ENCODE measurements at places on chromosomes 16 and 17.
A peak's percentile ranks its signal among the peaks of the same experiment; 100 is the strongest.

DNA sequence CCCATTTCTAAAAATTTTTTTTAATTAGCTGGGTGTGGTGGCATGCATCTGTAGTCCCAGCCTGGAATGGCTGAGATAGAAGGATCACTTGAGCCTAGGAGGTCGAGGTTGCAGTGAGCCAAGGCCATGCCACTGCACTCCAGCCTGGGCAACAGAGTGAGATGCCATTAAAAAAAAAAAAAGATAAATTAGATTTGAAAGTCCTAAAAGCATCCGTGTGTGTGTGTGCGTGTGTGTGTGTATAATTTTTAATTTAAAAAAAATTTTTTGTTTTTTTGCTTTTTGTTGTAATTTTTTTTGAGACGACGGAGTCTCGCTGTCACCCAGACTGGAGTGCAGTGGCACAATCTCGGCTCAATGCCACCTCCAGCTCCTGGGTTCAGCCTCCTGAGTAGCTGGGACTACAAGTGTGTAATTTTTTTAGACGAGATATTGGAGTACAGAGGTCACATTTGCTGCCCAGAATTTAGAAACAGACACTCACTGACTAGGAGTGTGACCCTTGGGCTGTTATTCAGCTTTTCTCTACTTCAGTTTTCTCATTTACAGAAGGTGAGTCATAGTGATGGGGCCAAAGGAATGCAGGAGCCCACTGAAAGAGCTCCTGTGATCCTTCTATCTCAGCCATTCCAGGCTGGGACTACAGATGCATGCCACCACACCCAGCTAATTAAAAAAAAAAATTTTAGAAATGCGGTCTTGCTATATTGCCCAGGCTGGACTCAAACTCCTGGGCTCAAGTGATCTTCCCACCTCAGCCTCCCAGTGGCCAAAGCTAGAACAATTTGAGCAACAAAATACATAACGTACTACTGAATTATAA, 25.5 kb upstream of the TBX4 start:
- no peak for DNase-seq

DNA sequence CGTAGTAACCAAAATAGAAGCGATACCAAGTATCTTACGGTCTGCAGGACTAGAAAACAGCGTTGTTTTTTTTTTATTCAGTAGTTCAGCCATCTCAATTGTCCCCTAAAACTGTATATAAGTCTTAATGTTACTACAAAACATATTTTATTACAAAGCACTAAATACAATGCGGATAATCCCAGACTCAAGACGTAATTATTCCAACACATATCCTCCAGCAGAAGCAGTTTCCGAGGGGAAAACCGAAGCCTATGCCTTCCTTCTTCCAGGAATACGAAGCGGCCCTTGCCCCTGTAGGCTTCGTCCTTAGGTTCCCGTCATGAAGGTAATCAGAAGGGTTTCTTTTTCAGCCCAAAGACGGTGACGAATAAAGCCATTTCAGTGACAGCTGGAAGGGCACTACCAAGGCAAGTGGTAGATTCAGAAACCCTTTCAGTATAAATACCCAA, 2.3 kb downstream of the TMEM107 start:
- no peak for DNase-seq

DNA sequence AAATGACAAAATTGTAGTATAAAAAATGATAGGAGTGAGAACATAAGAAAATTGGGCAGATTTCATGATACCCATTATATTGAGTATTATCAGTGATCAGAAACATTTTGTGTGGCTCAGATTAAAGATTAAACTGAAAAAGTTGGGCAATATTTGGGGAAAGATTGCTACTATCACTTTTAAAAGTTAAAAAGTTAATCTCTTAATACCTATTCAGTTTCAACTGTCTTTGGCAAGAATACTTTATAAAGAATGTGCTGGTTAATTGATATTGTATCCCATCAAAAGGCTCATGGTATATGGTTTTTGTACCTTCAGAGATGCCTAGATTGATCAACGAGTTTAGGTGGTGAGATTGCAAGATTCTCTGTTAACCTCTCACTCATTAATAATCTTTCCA, 55.8 kb downstream of the BPTF start:
- DNase-seq, result no peak

DNA sequence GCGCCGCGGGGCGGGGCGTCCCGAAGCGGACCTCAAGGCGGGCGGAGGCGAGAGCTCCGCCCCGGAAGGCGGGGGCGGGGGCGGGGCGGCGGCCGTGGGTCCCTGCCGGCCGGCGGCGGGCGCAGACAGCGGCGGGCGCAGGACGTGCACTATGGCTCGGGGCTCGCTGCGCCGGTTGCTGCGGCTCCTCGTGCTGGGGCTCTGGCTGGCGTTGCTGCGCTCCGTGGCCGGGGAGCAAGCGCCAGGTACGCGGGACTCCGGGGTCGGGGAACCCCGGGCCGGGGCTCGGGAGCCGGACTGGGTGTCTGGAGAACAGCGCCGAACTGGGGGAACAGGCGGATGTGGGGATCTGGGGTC, at the start of gene TNFRSF12A:
TSS of gene TNFRSF12A (plus strand) at position 122 of the 357 bp plus-strand sequence. CDS start at position 152, 30 bp downstream.
- peak; percentile 95 for DNase-seq

DNA sequence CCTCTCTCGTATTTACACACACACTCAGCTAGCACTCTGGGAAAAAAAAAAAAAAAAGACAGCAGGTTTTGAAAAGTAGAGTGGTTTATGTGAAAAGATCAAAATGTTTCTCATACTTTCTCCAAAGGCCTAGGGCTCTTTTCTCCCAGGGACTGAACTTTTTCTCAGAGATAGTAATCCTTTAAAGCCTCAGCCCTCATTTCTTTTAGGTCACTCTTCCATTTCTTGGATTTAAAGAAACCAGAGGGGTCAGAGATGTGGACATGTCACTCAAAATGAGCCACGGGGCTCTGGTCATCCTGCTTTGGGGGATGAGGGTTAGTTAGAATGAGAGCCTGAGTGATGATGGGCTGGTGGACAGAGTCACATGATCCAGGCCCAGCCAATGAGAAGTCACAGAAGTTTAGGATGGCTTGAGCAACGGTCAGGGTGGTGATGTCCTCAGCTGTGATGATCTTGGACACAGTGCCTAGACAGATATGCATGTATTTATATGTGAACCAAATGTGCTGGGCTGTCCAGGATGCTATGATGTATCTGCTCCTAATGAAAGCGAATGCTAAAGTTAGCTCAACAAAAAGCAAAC, 33.7 kb upstream of the AXIN2 start:
- DNase-seq, result peak; percentile 56

GRCh38 chr16:24208710-24209109, 47.4 kb upstream of the CACNG3 start:
- DNase-seq, result no peak

DNA sequence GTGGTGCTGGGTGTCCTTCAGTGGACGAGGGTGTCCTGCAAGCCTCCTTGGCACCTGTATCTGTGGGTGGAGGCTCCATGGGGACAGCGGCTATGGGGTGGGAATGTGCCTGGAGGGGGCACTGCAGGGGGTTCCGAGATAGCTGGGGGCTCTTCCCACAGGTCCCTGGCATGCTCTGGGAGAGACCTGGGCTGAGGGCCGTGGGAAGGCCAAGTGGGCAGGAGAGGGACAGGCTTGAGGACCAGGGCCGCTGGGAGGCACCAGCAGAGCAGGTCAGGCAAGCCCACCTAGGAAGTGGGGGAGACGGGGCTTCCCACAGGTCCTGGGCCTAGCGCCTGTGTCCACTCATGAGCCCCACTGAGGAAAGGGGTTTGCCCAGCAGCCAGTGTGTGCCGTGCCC, 9.7 kb downstream of the LRRC75A start:
- no peak for DNase-seq

DNA sequence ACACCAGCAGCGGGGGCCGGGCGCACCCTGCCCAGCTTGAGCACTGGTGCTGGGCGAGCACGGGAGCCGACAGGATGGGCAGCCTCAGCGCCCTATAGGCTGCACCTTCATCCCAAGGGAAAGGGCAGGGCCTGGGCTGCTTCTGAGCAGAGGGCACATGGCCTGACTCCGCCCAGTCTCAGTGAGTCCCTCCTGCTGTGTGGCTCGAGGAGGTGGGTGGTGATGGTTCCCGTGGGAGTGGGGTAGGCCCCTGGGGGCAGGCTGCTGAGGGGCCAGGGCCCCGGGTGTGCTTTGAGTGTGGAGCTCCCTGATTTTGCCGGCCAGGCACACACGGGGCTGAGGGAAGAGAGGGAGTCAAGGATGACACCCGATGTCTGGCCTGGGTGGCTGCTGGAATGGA, 37.9 kb downstream of the TSC2 start:
- peak; percentile 22 for DNase-seq

DNA sequence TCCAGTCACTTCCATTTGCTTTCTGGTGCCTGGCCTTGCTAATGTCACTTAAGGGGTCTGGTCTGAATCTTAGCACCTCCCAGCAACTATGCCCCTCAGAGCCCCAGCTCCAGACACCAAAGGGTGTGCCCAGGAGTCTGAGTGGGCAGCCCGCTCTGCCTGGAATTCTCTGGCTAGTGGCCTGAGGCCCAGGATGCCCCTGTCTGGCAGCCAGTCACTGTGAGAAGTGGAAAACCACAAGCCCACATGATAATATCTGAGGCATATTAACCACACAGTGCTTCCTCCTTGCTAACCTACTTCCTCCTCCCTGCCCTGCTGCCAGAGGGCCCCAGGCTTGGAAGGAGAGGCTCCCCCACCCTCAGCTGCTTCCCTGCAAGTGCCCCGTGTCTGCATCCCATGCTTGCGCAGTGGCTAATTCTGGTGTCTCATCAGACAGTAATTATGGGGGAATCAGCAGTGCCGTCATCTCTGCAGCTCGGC, 14.0 kb downstream of the SRCIN1 start:
- DNase-seq, result peak; percentile 36

GRCh38 chr17:64103391-64104364, 26.3 kb downstream of the ERN1 start:
- no peak for DNase-seq

DNA sequence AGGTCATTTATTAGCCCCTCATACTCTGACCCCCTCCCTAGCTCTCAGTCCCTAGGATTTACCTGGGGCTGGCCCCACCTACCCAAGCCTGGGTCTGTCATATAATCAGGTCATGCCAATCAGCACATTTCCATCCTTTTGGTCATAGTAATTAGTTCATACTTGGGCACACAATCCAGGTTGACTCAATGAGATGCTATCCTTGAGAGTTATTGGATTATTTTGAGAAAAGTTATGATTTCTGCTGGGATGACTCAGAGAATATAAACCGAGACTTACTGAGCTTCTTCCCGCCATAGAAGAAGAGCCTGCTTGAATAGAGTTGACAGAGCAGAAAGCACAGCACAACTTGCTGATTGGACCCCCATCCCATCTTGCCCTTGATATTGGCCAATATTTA, 331.5 kb downstream of the CBLN1 start:
- no peak for DNase-seq

DNA sequence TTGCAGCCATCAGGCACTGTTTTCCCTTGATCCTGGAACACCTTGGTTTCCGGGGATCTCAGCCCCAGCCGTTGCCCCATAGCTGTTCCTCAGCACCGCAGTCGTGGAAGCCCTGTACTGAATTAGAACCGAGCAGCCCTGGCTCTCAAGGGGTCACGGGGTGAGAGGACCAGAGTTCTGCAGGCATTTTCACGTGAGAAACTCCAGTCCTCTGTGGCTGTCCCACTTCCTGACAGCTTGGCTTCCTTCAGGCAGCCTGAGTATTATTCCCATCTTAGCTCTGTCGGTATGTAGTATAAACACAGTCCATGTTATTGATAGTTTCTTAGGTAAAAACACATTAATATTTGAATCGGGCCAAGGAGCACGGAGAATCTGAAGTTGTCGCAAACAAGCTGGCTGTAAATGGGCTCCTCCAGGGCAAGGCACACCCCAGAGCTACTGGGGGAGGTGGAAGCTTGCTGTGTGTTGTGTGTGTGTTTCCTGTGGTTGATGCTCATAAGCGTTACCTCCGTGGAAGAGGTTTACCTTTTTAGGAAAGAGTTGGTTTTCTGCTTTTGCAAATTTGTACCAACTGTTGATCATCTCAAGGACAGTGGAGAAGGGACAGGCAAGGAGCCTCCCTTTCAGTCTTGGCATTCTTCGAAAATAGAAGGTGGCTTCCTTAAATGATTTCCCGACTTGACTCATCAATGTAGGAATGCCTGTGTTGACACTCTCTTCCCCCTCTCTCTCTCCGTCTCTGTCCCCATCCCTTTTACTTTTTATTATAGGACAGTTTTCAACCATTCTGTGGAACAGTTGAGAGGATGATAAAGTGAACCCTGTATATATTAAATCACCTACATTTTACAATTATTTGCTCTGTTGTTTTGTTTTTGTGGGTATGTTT, 208.9 kb upstream of the CHMP6 start:
- peak; percentile 46 for DNase-seq
